ENCODE measurements at places on chromosomes 5 and 9. TPM values are rescaled to one million over a fixed set of nuclear protein-coding genes. Genes with fewer than 3 reads are reported as not detected.

Gene SPATA31D4
- total RNA-seq = not detected

Gene ACTBL2
- total RNA-seq = not detected

Gene ITGA2
- 97.1 TPM for total RNA-seq

Gene SVEP1
- under 0.01 TPM for total RNA-seq

Gene PCA3
- total RNA-seq = not detected

Gene EIF4EBP3
- 3.1 TPM for total RNA-seq

Gene EIF4E1B
- total RNA-seq = not detected

Gene NTRK2
- under 0.01 TPM for total RNA-seq

Gene IFNA4
- not detected for total RNA-seq

Gene SEMA6A
- 13.0 TPM for total RNA-seq

Gene FOXI1
- not detected for total RNA-seq

Gene ANKRD34B
- not detected for total RNA-seq

Gene GFI1B
- total RNA-seq = not detected

Gene F12
- total RNA-seq = 9.8 TPM

Gene PCDHGA9
- 0.34 TPM for total RNA-seq

Gene PCDHB7
- total RNA-seq = not detected

Gene FRMPD1
- total RNA-seq = 0.07 TPM

Gene FGF1
- total RNA-seq = under 0.01 TPM

Gene CACFD1
- 4.8 TPM for total RNA-seq

Gene PTPN3
- total RNA-seq = 35.2 TPM

Gene OGN
- not detected for total RNA-seq

Gene IGIP
- 7.2 TPM for total RNA-seq

Gene CBY3
- not detected for total RNA-seq

Gene CDH12
- total RNA-seq = not detected
